Thoracic aorta (tissue), 2 donors: ENCODE measurements at places on chromosomes 11 and 22.

DNA sequence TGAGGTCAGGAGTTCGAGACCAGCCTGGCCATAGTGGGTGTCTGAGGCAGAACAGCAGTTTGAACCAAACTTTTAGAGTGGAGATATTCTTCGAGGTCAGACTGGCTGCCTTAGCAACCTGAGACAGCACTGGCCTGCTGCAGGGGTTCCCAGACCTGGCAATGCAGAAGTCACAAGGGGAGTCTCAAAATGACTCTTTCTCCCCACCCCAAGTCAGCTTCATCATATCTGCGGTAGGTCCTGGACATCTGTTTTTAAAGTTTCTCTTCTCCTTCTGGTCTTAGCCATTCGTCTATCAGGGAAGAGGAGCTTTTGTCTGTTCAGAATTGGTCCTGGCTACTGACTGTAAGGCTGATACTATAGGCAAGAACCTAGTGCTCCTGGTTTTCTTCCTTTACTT lies 14.5 kb upstream of the CLMP start:
- no peak overlapping the region for H3K4me3 ChIP-seq
- no peaks in the 10 kb centered on the region for H3K27me3 ChIP-seq
- no peaks in the 10 kb centered on the region for H3K36me3 ChIP-seq
- H3K4me1 ChIP-seq: no peaks in the 10 kb centered on the region
- no peak overlapping the region for H3K27ac ChIP-seq

GRCh38 chr11:125257190-125257579 lies 92.6 kb downstream of the PKNOX2 start:
- H3K27me3 ChIP-seq: no peaks in the 10 kb centered on the region
- H3K36me3 ChIP-seq: no peaks in the 10 kb centered on the region
- no peak overlapping the region for H3K27ac ChIP-seq

DNA sequence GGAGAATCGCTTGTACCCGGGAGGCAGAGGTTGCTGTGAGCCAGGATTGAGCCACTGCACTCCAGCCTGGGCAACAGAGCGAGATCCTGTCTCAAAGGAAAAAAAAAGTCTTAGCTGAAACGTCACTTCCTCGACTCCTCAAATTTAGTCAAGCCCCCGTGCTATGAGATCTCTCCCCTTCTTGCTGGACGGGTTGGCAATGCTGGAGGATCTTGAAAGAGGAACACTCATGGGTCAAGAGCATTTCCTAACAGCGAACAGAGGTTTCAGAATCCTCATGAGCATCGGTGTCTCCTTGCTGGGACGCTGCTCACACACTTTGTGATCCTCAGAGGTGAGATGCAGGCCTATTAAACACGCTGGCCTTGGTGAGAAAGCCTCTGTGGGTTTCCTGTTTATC lies 35.9 kb downstream of the APOL3 start:
- H3K27me3 ChIP-seq: no peaks in the 10 kb centered on the region
- H3K4me1 ChIP-seq: no peaks in the 10 kb centered on the region
- H3K27ac ChIP-seq: peak overlapping the region; percentile 78
- no peaks in the 10 kb centered on the region for H3K36me3 ChIP-seq
- no peak overlapping the region for H3K4me3 ChIP-seq

GRCh38 chr11:87859636-87860035 lies 315.6 kb downstream of the RAB38 start:
- no peak overlapping the region for H3K4me3 ChIP-seq
- DNase-seq: no peak
- no peaks in the 10 kb centered on the region for H3K36me3 ChIP-seq
- H3K4me1 ChIP-seq: no peaks in the 10 kb centered on the region
- no peaks in the 10 kb centered on the region for H3K27me3 ChIP-seq
- H3K27ac ChIP-seq: no peak overlapping the region

GRCh38 chr22:50490531-50491308 lies 4.1 kb downstream of the MIOX start:
- DNase-seq: no peak
- no peak overlapping the region for H3K27ac ChIP-seq
- no peaks in the 10 kb centered on the region for H3K27me3 ChIP-seq
- no peaks in the 10 kb centered on the region for H3K4me1 ChIP-seq
- H3K4me3 ChIP-seq: no peak overlapping the region

GRCh38 chr11:74418509-74418895 lies 20.3 kb upstream of the PGM2L1 start:
- no peak for DNase-seq
- H3K4me1 ChIP-seq: peaks cover 23% of the 10 kb centered on the region

GRCh38 chr11:113517361-113517760 lies 42.2 kb upstream of the DRD2 start:
- H3K27me3 ChIP-seq: no peaks in the 10 kb centered on the region
- no peak overlapping the region for H3K4me3 ChIP-seq
- no peaks in the 10 kb centered on the region for H3K36me3 ChIP-seq
- DNase-seq: no peak
- no peak overlapping the region for H3K27ac ChIP-seq

DNA sequence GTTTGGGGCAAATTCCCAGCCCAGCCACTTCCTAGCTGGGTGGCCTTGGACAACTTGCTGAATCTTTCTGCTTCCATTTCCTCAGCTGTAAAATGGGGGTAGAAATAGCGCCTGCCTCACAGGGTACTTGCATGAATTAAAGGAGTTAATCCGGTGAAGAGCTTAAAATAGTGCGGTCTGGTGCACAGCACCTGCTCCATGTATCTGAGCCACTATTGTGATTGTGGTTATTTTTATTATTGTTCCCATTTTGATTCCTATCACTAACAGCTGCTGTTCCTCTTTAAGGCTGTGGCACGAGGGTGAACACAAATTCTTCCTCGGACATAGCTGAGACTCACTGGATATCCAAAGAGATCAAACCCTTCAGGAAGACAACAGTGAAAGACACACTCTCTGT lies 46.9 kb upstream of the TP53I11 start:
- DNase-seq: no peak
- no peaks in the 10 kb centered on the region for H3K4me1 ChIP-seq
- H3K27me3 ChIP-seq: no peaks in the 10 kb centered on the region

DNA sequence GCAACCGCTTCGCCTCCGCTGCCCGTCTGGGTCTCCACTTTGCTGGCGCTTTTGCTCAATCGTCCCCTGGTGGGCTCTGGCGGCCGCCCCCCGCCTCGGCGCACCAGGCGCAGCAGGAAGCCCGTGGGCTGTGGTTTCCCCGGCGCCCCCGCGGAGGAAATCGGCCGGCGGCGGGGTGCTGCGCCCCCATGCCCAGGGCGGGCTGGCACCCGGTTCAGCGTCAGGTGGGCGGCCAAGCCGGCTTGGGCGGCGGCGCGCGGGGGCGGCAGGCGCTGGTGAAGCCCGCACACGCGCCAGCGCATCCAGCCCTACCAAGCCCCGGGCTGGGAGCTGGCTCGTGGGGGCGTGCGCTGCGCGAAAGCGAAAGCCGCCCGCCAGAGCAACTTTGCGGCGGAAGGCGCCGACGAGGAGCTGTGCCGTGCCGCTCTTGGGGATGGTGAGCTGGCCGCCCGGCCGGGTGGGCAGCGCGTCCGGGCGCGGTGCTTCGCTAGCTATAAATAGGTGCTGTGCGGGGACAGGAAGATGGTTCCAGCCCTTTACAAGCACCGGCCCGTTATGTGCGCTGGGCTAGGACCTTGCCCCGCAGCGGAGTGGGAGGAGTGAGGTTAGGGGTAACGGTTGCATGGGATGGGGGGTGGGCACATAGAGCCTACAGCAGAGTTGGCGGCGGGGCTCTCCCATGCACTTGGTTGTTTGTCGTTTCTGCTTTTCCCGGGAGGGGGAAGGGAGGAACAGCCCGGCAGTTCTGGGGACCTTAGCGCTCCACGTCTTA lies 25.0 kb upstream of the SUSD2 start:
- H3K4me1 ChIP-seq: peaks cover 37% of the 10 kb centered on the region
- H3K27me3 ChIP-seq: no peaks in the 10 kb centered on the region
- H3K36me3 ChIP-seq: no peaks in the 10 kb centered on the region
- peak overlapping the region; percentile 95 for H3K4me3 ChIP-seq
- H3K27ac ChIP-seq: peak overlapping the region; percentile 69
- no peak for DNase-seq

GRCh38 chr11:118996926-118997626 lies 862 bp upstream of the CENATAC start:
- H3K27ac ChIP-seq: peak overlapping the region; percentile 87
- H3K36me3 ChIP-seq: peaks cover 13% of the 10 kb centered on the region
- DNase-seq: no peak
- peaks cover 26% of the 10 kb centered on the region for H3K4me1 ChIP-seq

DNA sequence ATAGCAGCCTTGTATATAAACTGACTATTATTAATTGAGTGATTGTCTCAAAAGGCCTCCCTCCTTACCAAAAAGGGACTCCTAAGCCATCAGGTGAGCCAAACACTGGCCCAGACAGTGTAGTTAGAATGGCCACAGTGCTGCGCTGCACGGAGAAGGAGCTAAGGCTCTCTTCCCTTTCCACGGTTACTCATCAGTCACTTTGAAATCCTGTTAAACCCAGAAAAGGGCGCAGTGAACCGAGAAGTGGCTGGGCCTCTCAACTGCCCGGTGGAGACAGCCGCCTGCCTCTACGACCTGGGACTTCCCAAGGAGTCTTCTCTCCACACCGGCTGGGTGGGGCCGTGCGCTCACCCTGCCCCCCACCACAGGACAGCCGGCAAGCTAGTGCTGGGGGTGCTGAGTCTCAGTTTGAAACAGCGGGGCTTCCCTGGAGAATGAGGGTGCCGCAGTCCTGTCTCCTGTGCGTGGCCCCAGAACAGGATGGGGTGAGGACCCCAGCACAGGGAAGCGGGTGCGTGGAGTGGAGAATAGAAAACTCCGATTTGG lies 1.3 kb downstream of the MYH9 start:
- H3K27me3 ChIP-seq: no peaks in the 10 kb centered on the region
- DNase-seq: no peak
- H3K4me1 ChIP-seq: peaks cover 34% of the 10 kb centered on the region
- H3K27ac ChIP-seq: peak overlapping the region; percentile 99
- peak overlapping the region; percentile 89 for H3K4me3 ChIP-seq
- H3K36me3 ChIP-seq: peaks cover 6% of the 10 kb centered on the region

DNA sequence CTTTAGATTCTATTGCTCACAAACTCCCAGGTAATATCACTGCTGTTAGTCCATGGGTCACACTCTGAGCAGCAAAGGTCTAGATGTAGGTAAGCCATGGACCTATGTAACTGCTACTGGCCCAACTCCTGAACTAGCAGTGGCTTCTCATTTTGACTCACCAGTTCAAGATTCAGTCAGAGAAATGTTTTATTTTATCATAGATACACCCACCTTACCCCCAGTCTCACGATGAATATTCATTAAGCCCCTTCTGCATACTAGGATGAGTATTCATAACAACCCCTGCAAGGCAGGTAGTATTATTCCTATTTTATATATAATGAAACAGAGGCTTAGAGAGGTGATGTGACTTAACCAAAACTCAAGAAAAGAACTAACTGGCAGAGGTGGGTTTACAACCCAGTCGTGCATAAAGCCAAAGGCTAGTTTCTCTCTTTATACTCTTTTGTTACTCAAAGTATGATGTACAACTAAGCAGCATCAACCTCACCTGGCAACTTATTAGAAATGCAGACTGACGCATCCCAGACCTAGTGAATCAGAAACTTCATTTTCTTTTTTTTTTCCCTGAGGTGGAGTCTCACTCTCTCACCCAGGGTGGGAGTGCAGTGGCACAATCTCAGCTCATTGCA lies 957.6 kb upstream of the CCDC90B start:
- H3K36me3 ChIP-seq: no peaks in the 10 kb centered on the region
- no peaks in the 10 kb centered on the region for H3K27me3 ChIP-seq
- no peak for DNase-seq
- no peak overlapping the region for H3K4me3 ChIP-seq
- H3K27ac ChIP-seq: no peak overlapping the region

- no peaks in the 10 kb centered on the region for H3K27me3 ChIP-seq
- no peak overlapping the region for H3K27ac ChIP-seq
Observed at GRCh38 chr22:49664891-49665290, 162.8 kb downstream of the BRD1 start.

DNA sequence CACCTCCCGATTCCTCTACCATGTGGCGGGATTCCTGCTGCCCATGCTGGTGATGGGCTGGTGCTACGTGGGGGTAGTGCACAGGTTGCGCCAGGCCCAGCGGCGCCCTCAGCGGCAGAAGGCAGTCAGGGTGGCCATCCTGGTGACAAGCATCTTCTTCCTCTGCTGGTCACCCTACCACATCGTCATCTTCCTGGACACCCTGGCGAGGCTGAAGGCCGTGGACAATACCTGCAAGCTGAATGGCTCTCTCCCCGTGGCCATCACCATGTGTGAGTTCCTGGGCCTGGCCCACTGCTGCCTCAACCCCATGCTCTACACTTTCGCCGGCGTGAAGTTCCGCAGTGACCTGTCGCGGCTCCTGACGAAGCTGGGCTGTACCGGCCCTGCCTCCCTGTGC lies 10.5 kb downstream of the CXCR5 start:
- H3K4me3 ChIP-seq: no peak overlapping the region
- H3K27ac ChIP-seq: no peak overlapping the region
- H3K4me1 ChIP-seq: peaks cover 12% of the 10 kb centered on the region
- no peaks in the 10 kb centered on the region for H3K27me3 ChIP-seq
- H3K36me3 ChIP-seq: peaks cover 21% of the 10 kb centered on the region
- no peak for DNase-seq

DNA sequence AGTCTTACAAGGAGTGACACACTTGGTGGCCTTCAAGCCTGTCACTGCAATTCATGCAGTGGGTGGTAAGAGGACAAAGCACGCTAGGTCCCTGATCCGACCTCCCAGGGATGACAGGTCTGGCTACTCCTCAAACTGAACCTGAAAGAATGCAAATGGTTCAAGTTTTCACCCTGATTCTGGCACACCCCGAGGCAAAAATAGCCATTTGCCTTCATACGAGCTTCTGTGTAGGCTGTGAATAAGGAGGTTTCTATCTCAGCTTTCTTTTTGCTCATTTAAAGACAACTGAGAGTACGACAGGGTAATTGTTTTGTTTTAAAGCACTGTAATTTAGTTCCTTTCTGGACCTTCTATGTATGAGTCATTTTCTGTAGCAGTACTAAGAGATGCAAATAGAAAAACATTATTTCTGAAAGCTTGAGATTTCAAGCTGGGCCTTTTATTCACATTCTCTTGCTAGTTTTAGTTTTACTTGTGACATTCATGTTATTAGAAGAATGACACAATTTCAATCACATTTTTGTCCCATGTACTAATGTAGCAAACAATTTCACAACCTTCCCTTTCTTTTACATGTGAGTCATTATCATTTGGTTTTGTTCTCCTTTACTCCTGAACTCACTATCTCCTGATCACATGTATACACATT lies 56.6 kb upstream of the FDX1 start:
- H3K4me1 ChIP-seq: peaks cover 9% of the 10 kb centered on the region
- no peak overlapping the region for H3K4me3 ChIP-seq
- H3K27me3 ChIP-seq: no peaks in the 10 kb centered on the region
- DNase-seq: no peak

DNA sequence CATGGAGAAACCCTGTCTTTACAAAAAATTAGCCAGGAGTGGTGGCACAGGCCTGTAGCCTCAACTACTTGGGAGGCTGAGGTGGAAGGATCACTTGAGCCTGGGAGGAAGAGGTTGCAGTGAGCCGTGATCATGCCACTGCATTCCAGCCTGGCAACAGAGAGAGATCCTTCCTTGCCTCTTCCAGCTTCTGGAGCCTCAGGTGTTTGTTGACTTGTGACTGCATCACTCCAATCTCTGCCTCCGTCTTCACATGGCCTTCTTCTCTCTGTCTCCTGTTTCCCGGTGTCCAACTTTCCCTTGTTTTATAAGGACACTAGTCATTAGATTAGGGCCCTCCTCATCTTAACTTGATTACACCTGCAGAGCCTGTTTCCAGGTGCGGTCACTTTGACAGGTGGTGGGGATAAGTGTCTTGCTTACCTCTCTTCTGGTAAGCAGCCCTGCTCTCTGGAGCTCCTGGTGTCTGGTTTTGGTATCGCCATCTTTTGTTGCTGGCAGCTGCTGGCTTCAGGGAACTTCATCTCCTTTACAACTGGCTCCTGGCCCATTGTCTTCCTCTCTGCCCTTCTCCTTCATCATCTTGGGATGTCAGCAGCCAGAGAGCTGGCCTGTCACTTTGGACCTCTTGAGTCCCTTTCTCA lies 8.2 kb upstream of the USP2 start:
- no peak overlapping the region for H3K27ac ChIP-seq
- no peaks in the 10 kb centered on the region for H3K4me1 ChIP-seq
- no peak for DNase-seq
- H3K36me3 ChIP-seq: no peaks in the 10 kb centered on the region
- H3K27me3 ChIP-seq: no peaks in the 10 kb centered on the region
